ENCODE measurements at places on chromosomes 1 and 21.

DNA sequence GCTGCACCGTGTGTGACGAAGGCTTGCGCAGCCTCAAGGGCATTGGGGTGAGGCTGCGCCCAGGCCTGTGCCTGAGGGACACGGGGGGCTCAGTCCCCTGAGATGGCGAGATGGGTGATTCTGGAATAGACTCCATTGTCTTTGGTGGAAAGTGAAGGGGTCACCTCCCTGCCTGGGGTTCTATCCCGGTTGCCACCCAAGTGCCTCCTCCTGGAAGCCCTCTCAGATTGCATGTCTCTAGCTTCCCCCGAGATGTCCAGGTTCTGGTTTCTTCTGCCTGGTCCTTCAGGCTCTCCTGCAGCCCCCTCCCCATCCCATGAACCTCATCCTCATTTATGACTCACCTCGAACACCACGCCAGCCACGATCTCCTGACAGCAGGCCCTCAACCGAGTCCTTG lies 22.3 kb upstream of the MFN2 start:
- DNase-seq: no peak

DNA sequence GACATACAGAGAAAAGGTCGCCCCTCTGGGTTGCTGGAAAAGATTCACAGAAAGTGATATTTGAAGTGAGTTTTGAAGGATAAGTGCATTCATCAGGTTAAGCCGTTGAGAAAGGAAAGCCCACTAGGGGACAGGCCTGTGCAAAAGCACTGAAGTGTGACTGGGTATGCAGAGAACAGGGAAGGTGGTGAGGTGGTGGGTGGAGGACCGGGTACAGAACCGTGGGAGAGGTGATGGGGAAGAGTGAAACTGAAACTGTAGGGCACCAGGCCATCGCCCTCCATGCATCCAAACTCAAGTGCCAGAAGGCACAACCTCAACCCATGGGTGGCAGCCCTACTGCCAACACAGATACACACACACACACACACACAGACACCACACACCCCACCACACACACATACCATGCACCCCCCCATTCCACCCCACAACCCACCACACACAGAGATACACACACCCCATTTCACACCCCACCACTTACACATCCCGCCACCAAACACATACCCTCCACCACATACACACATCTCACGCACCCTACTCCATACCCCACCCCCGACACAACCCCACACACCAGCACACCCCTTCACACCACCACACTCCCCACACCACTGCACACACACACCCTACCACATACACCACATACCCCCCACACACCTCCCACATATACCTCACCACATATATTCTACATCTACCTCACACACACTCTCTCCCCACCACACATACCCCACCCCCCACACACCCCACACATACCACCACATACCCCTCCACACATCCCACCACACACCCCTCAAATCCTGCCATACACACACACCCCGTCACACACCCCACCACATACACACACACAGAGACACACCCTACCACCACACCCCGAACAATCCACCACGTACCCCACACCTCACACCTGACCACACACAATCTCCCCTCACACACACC lies 59.0 kb downstream of the TSEN15 start:
- DNase-seq: no peak

GRCh38 chr1:160163615-160164014 lies 12.2 kb downstream of the ATP1A4 start:
- no peak for DNase-seq

- no peak for DNase-seq
Measured at GRCh38 chr21:14526836-14527695, 19.0 kb downstream of the SAMSN1 start.

- DNase-seq: no peak
Measured at GRCh38 chr1:72431810-72432209, 149.5 kb upstream of the NEGR1 start.

- DNase-seq: no peak
Measured at GRCh38 chr1:22699681-22700520, 10.7 kb upstream of the EPHB2 start.

DNA sequence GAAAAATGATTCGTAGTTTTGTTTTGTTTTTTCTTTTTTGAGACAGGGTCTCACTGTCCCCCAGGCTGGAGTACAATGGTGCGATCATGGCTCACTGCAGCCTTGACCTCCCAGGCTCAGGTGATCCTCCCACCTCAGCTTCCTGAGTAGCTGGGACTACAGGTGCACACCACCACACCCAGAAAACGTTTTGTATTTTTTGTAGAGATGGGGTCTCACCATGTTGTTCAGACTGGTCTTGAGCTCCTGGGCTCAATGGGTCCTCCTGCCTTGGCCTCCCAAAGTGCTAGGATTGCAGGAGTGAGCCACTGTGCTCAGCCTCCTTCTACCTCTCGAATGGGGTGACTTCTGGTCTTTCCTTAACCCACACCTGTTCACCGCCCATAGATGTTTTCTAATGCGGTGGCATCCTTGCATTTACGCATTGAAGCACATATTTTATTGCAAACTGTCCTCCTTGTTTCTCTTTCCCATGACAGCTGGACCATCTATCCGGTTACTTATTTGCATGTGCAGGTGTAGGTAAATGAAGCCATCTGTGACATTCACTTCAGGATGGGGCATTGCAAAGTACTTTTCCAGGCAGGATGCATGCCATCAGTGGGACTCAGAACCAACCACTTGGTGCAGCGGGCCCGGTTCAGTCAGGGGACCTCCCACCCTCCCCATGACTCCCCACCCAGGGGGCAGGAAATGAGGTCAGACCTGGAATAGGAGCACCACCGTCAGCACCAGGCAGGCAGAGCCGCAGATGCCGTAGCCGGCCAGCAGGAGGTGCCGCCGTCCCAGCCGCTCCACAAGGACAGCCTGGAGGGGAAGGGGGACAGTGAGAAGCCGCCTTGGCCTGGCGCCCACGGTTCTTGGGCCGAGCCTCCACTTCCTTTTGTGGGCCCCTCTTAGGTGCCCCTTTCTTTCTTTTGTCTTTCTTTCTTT lies 16.5 kb downstream of the SLC2A7 start:
- no peak for DNase-seq

GRCh38 chr1:97364086-97364485 lies 556.7 kb downstream of the DPYD start:
- DNase-seq: peak; percentile 28

GRCh38 chr1:183191833-183192232 lies 5.8 kb downstream of the LAMC2 start:
- DNase-seq: peak; percentile 88

DNA sequence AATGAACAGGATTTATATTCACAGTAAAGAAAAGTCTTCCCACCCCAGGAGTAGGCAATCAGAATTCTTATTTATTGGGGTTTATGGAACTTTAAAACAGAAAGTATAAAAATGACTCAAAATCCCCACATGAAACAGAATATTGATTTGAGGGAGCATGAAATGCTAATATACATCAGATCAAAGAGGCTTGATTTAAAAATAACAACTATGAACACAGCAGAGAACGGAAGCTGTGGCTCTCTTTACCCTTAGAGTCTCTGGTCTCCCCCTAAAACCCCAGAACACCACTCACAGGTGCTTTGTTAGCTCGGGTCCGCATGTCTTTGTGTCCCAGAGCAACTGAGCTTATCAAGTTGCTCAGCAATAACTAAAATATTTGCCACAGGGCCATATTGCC lies 31.2 kb upstream of the FASLG start:
- DNase-seq: no peak

GRCh38 chr1:205531191-205532025 lies 26.9 kb downstream of the CDK18 start:
- DNase-seq: no peak

GRCh38 chr1:38166461-38166860 lies 119.9 kb upstream of the POU3F1 start:
- no peak for DNase-seq

- peak; percentile 23 for DNase-seq
Measured at GRCh38 chr1:208988811-208989222, 594.7 kb upstream of the CAMK1G start.

DNA sequence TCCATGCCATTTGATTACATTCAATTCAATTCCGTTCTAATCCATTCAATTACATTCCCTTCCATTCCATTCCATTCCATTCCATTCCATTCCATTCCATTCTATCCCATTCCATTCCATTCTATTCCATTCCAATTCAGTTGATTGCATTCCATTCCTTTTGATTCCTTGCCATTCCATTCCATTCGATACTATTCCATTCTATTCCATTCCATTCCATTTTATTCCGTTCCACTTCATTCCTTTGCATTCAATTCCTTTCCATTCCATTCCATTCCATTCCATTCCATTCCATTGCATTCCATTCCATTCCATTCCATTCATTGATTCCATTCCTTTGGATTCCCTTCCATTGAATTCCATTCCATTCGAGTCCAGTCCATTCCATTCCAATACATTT lies 2574.0 kb upstream of the TPTE start:
- no peak for DNase-seq

DNA sequence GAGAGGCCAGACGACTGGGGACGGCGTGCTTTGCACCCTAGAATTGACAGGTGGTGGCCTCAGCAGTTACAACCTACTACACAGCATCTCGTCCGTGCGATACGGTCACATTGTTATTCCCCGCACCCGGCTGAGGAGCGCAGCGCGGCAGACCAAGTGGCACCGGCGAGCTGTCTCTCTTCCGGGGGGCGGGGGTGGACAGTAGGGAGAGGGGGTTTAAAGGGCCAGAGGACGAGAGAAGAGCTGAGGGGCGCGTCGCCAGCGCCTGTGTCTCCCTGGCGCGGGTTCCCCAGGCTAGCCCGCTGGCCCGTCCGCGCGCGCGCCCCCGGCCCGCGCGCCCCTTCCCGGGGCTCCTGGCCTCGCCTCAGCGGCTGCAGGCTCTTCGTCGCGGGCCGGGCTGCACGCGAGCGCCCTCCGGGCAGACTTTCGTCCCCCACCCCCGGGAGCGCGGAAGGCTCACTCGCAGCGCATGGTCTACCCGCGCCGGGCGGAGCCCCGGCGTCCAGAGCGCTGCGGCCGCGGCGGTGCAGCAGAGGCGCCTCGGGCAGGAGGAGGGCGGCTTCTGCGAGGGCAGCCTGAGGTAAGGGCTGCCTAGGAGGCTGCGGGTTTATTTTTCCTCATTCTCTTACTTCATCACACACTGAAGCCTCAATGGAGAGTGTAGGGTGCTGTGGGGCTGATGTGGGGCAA lies at the start of gene PDE4B:
Gene PDE4B, plus strand, starts transcription at position 227 of the 690 bp plus-strand sequence.
- no peak for DNase-seq

GRCh38 chr1:177024623-177025022 lies 139.9 kb downstream of the ASTN1 start:
- no peak for DNase-seq

- DNase-seq: no peak
Measured at GRCh38 chr1:87132284-87132870, 196.3 kb upstream of the LMO4 start.

GRCh38 chr1:34361121-34361520 lies 184.4 kb downstream of the C1orf94 start:
- DNase-seq: no peak

GRCh38 chr1:205930799-205931281 lies 12.4 kb downstream of the SLC26A9 start:
- no peak for DNase-seq

- DNase-seq: no peak
Measured at GRCh38 chr1:236864211-236864610, 69.1 kb downstream of the MTR start.

GRCh38 chr1:26094677-26095383 lies 16.8 kb upstream of the PDIK1L start:
- DNase-seq: no peak

DNA sequence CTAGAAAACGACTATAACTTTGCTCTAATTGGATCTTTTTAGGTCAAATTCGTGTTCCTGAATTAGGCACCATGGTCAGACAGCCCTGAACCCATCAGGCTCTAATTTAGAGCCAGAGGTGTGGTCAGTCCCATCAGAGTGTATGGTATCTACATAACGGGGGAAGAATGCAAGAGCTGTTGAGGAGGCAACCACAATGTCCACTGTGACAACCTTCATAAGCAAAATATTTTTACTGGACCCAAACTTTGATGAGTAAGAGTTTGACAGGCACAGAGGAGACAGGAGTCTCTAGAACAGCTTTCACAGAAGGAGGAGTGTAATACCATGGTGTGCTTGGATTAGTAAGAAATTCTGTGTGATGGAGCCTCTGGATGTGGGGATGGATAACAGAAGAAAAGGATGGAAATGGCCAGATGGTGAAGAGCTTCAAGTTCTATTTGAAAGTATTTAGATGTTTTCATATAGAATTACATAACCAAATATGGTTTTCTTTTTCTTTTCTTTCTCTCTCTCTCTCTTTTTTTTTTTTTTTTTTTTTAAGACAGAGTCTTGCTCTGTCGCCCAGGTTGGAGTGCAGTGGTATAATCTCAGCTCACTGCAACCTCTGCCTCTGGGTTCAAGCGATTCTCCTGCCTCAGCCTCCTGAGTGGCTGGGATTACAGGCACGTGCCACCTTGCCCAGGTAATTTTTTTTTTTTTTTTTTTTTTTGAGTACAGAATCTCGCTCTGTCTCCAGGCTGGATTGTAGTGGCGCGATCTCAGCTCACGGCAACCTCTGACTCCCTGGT lies 24.9 kb downstream of the UBE2U start:
- peak; percentile 44 for DNase-seq

GRCh38 chr1:202561726-202562443 lies 148.4 kb downstream of the SYT2 start:
- no peak for DNase-seq

- peak; percentile 3 for DNase-seq
Measured at GRCh38 chr1:229070168-229070567, 200.7 kb upstream of the RAB4A start.

DNA sequence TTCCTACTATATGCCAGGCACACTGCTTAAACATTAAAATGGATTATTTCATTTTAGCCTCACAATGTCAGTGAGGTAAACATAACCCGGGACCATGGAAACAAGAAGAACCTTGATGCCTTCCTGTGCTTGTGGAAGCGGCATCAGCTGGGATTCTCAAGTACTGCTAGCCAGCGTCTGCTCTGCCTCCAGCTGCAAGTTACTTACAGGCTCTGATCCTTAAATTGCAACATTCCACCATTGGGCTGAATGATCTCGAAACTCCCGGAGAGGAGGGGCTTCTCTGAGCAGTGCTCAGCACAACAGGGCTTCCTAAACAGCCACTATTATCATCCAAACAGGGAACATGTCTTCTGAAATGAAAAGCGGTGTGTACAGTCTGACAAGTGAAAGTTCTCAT lies 6.7 kb upstream of the MAN1C1 start:
- no peak for DNase-seq

DNA sequence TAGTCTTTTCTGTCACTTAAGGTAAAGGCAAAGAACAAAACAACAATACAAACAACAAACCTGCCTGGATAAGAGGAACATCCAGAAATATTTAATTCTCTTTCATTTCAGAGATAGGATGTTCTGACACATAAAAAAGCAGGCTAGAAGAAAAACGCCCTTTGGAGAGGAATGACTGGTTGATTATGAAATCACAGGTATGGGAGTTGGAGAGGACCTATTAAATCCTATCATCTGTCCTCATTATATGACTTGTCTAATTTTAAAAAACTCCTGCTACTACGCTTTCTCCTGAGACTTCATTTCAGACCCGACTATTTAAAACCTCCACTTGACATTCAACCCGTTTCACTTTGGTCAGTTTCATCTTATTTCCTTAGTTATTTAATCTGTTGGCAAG lies 54.1 kb downstream of the TMPRSS15 start:
- DNase-seq: no peak

- DNase-seq: no peak
Measured at GRCh38 chr1:241266121-241266520, 90.9 kb downstream of the RGS7 start.

- no peak for DNase-seq
Measured at GRCh38 chr1:11848373-11848700, 754 bp upstream of the NPPA start.

- DNase-seq: no peak
Measured at GRCh38 chr1:243495442-243496186, 239.8 kb downstream of the SDCCAG8 start.

- DNase-seq: no peak
Measured at GRCh38 chr1:242871471-242872030, 347.1 kb upstream of the PLD5 start.

- DNase-seq: no peak
Measured at GRCh38 chr1:935751-936231, 12.1 kb downstream of the SAMD11 start.

All from non-pigmented ciliary epithelial cell (primary cell).